ENCODE measurements at places on chromosomes 13 and 19. TPM values are rescaled to one million over a fixed set of nuclear protein-coding genes. Genes with fewer than 3 reads are reported as not detected.

- no peak for ATAC-seq
These were observed 445.6 kb downstream of the KCTD12 start for GRCh38 chr13:76440568-76440967.

- ATAC-seq: no peak
These were observed 512.0 kb upstream of the PCDH20 start for GRCh38 chr13:61927648-61928047.

- ATAC-seq: peak; percentile 99
These were observed 112.1 kb downstream of the ZIC5 start for GRCh38 chr13:99859178-99860177.

GRCh38 chr13:64709079-64709478 lies 2521.1 kb downstream of the PCDH9 start:
- ATAC-seq: no peak

GRCh38 chr13:96900986-96901385 lies 93.3 kb downstream of the OXGR1 start:
- no peak for ATAC-seq

- no peak for ATAC-seq
These were observed 67.0 kb downstream of the LATS2 start for GRCh38 chr13:20994441-20994821.

DNA sequence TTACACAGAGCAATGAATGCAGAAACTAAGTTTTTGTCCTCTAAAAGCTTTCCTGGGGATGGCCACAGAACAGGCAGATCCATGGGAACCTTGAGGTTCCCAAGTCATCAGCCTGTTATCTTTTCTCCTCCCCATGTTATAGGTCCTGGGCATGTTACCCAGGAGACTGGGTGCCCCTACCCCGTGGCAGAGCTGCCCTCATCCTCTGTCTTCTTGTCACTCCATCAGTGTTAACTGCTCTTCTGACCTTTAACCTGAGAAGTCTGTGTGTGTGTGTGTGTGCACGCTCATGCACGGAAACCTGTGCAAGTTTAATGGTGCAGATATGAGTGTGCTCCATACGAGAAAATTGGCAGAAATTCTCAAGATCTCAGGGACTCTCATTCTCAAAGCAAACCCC lies 43.9 kb upstream of the ZNF724 start:
- ATAC-seq: no peak

DNA sequence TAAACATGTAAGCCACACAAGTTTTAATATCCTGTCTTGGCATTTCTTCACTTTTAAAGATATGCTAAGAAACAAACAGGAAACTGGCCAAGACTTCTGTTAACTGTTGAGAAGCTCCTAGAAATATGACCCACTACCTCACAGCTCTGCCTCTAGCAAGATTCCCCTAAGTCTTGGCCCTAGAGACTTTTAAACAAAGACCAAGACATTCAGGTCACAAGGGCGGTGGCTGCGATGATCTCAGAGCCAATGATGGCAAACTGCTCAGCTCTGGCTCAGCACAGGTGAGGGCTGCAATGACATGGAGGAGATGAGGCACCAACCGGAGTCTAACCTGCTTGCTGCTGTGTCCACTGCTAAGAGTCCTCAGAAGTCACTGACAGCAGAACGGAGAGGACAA lies 114.8 kb downstream of the SUCLA2 start:
- no peak for ATAC-seq

KLHL1 gene
- not detected for total RNA-seq
